Hematopoietic multipotent progenitor cell treated with erythropoietin and hydrocortisone succinate and interleukin-3 and kit ligand, for 4 days (in vitro differentiated cells): ENCODE measurements at places on chromosomes 16 and 17.

DNA sequence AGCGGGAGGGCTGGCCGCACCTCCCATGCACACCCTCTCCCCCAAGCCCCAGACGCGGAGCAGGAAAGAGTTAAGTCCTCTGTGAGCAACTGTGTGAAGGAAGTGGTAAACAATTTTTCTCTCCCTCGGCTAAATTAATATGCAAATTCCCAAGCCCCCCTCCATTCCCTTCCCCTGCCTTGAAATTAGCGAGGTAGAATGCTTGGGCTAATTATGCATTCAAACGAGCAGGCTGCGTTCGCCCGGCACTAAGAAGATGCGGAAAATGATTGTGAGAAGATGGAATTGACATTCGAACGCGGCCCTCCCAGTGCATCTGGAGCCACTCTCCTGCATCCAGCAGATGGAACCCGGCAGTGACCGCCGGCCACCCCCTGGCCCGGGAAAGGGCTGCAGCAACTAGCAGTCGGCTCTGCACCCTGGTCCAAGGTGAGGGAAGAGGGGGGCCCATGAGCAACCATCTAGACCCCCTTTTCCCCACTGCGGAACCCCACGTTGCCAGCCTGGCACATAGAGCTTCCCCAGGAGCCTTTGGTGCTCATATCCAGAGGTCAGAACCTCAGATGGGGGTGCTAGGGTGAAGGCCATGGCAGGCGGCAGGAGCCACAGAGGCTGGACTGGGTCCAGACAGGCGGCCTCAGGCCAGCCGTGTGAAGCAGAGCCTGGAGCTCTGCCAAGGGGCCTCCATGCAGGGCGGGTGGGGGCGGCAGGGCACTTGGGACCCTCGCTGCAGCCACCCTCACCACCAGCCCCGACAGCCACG, 49.1 kb upstream of the ACSF3 start:
- no peak for DNase-seq

DNA sequence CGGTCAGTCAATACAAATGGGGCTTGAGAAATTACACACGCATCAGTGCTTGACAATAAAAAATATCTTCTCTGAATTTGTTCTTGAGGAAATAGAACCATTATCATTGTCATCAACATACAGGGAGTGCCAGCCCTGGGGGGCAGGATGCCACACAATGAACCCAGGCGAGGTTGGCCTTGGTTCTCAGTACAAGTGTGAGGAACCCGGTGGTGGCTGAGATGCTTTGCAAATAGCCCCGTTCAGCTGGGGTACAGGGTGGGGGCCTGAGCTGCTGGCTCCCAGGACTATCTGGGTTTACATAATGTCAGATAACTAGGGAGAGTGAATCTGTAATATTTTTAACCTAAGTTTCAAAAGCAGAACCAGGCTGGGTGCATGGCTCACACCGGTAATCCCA, 112.8 kb upstream of the CDC42EP4 start:
- no peak for DNase-seq

- peak; percentile 66 for DNase-seq
Observed at GRCh38 chr17:40349895-40350688, 14.4 kb downstream of the GJD3 start.

DNA sequence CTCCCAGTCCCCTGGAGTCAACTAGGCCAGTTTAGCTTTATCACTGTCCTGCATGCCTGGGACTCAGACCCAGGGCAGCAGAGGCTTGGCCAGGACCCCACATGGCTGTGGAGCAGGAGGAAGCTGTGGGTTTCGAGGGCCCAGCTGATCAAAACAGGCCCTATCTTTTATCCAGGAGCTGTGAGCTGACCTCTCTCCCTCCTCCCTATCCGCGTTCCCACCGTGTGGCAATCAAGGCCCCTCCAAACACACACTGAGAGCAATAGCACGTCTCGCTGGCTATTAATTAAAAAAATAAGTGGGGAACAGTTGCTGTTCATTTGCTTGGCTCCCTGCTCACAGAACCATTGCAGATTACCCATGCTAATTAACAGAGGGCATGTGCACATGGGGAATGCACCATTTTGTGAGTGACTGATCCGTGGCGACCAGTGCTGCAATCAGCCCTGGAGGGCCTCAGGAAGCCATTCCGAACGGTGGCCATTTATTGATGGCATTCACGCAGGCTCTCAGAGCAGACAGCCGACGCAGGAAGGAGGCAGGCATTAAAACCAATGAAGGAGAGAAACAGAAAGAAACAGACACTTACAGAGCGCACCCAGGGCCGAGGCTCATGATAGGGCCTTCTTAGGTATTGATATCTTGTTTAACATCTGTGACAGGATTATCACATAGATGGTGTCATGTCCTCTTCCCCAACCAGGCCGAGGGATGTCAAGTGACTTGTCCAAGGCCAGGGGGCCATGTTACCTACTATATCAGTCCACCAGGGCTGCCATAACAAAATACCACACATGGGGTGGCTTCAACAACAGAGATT, 157.1 kb downstream of the KATNIP start:
- peak; percentile 52 for DNase-seq

DNA sequence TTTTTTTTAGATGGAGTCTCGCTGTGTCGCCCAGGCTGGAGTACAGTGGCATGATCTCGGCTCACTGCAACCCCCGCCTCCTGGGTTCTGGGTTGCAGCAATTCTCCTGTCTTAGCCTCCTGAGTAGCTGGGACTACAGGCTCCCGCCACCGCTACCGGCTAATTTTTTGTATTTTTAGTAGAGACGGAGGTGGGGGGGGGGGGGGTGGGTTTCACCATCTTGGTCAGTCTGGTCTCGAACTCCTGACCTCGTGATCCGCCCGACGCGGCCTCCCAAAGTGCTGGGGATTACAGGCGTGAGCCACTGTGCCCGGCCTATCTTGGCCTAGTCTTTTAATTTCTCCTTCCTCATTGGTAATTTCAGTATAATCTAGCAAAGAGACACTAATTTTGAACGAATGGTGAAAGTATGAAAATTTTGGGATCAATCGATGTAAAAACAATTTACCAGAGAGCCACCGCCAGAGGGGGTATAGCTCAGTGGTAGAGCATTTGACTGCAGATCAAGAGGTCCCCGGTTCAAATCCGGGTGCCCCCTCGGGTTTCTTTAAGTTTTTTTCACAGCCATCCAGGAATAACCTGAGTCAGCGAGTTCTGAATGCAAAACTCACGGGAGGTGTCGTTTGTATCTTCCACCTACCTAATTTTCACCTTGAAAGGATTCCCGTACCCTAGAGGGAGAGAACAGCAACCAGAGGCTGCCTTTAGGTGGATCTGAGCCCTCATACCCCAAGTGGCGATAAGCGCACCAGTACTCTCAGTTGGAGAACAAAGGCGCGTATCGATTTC, 2.5 kb upstream of the LASP1 start:
- peak; percentile 90 for DNase-seq

DNA sequence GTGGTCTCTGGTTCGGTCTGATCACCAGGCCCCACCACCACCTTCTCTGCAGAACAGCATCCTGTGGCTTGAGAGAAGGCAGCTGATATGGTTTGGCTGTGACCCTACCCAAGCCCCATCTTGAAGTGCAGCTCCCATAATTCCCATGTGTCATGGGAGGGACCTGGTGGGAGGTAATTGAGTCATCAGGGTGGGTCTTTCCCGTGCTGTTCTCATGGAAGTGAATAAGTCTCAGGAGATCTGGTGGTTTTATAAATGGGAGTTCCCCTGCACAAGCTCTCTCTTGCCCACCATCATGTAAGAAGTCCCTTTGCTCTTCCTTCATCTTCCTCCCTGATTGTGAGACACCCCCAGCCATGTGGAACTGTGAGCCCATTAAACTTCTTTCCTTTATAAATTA, 352.3 kb upstream of the CDH5 start:
- no peak for DNase-seq

DNA sequence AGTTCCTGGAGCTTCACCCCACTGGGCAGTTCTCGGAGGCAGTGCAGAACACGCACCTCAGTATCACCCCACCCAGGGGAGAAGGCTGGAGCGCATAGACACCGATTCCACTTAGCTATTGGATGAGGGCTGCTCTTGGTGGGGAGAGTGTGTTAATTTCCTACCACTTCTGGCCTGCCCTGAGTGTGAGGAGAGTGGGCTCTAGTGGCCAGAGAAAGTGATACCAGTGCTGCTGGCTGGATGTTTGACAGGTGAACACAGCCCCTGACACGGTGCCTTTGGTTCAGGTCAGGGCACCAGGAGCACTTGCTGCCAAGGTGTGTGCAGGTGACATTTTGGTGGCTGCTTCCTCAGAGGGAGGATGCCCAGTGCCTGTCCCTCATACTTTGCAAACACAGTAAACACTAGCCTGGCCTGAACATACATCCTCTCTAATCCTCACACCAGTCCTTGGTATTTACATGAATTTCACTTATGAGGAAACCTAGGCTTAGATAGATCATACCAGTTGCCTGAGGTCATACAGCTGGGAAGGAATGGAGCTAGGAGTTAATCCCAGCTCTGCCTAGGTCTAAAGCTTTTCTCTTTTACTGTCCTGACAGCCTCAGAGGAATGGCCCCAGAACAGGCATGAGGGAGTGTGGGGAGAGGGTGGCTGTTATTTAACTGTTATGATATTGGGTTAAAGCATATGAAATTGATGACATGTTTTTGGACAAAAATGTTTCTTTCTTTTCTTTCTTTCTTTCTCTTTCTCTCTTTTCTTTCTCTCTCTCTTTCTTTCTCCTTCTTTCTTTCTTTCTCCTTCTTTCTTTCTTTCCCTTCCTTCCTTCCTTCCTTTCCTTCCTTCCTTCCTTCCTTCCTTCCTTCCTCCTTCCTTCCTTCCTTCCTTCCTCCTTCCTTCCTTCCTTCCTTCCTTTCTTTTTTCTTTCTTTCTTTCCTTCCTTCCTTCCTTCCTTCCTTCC, 21.0 kb upstream of the ITGAX start:
- peak; percentile 80 for DNase-seq

- no peak for DNase-seq
Observed at GRCh38 chr17:11404431-11405276, 163.6 kb downstream of the SHISA6 start.

DNA sequence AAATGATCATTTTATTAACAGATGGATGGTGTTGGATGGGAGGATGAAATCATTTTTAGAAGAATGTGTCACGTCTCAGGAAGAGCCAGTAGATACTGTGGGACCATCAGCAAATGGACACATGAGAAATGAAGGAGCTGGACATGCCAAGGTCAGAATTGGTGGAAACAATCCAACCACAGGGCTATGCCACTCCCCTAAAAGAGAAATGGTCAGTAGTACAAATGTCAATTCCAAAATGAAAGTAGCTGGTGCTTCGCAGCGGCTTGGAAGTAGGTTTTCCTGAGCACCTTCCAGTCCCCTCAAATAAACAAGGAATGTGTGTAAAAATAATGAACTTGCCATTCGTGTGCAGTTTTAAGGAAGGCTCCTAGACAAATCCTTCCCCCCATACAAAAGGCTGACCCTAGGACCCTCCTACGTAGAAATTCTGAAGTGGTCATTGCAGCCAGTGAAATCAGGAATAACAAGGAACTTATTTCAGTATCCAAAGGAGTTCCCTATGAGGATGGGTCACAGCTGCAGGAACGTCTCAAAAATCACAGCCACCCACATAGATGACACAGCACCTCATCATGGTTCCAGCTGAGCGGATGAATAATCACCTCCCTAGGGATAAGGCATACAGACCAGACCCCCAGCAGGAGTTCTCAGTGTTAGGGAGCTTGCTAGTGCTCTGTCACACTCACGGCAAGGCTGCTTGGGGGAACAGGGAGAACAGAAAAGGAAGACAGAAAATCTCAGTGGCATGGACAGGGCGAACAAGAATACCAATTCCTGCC, 239.2 kb downstream of the HS3ST3A1 start:
- DNase-seq: no peak

DNA sequence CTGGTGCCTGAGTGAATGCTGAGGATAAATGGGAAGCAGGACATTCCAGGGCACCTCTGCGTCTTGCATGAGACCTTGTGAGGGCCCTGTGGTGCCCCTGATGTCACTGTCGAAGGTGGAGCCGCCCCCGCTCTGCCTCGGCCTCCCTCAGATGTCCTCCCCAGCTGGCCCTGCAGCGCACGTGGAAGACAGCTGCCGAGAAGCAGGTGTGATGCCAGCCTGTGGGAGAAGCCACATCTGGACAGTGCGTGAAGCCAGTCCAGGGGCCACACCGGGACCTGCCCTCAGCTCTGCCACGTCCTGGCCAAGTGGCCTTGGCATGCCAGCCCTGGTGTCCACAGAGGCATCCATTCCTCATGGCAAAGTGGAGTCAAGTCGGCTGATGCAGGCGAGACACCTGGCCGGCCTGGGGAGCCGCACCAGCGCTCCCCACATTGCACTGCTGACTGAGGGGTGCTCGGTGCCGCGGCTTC, 21.6 kb upstream of the METRNL start:
- no peak for DNase-seq

GRCh38 chr16:29986231-29986630, 9.2 kb downstream of the HIRIP3 start:
- no peak for DNase-seq

GRCh38 chr17:64354824-64355535, 35.7 kb downstream of the PECAM1 start:
- no peak for DNase-seq

- DNase-seq: no peak
Observed at GRCh38 chr16:88281858-88282563, 100.7 kb upstream of the ZNF469 start.

DNA sequence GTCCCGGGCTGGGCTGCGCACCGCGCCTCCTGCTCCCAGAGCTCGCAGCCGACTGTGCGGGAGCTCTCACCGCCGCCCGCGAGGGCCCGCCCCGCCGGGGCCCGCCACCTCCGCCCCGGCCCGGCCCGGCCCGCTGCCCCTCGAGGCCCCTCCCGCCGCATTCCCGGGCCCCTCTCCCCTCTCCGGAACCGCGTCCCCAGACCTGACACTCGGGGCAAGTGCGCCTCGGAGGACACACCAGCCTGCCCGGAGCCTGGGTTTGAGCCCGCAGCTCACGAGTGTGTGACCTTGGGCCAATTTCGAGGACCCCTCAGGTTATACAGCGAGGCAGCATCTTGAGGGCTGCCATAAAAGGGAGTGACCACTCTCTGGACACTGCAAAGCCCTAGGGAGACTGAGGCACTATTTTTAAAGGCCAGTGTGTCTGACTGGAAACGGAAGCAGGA, 2.0 kb upstream of the GRIN2C start:
- DNase-seq: no peak

- peak; percentile 81 for DNase-seq
Observed at GRCh38 chr17:77319211-77320043, 178.7 kb downstream of the SEC14L1 start.

DNA sequence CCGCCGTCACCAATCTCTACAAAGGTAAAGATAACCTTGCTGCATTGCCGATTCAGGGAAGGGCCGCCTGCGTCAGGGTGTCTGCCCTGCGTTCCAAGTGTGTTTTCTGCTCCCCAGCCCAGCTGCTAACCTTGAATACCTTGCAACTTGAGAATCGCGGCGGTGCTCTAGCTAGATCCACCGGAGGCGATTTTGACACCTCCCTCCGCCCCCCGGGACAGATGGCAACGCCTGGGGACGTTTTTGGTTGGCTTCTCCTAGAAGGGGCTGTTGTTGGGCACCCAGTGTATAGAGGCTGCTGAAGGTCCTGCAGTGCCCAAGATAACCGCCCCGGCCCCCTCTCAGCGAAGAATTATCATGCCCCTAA, 1.5 kb downstream of the HAPSTR1 start:
- peak; percentile 67 for DNase-seq
